Naive thymus-derived CD8-positive, alpha-beta T cell (primary cell): ENCODE measurements at places on chromosomes 2 and 18.

DNA sequence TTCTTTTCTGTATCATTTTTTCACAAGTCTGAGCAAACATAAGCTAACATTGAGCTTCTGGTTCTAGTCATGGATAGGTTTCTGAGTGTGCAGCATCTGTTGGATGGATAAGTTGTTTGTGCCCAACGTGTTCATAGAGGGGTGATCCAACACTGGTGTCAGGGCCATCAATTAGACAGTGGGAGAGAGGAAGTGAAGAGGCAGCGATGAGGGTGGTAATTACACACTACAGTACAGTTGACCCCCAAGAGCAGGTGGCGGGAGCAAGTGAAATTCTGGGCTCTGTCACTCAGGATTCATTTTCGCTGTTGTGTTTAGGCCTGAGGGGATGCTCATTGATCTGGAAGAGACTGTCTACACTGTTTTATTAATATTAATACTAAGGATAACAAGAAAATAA lies 180.0 kb upstream of the CXCR4 start:
- H3K27ac ChIP-seq, result no peak overlapping the region
- no peaks in the 10 kb centered on the region for H3K27me3 ChIP-seq
- H3K36me3 ChIP-seq, result no peaks in the 10 kb centered on the region
- DNase-seq, result no peak
- peaks cover 20% of the 10 kb centered on the region for H3K4me1 ChIP-seq

DNA sequence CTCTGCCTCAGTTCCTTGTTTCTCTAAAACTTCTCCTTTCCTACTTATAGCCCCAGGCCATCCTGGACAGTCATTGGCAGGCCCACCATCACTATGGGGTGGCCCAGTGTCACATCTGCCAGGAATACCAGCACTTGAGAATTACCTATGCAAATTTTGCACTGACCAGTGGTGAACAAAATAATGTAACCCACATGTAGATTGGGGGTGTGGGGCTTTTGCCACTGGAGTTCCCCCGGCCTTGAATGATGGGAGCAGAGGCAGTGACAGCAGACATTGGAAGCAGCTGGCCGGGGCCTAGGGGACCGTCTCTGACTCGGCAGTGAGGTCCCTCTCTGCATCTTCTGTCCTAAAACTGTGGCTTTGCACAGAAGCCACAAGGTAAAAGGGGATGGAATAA lies 24.9 kb upstream of the DNMT3A start:
- H3K27me3 ChIP-seq, result no peaks in the 10 kb centered on the region
- H3K4me3 ChIP-seq, result no peak overlapping the region
- no peak overlapping the region for H3K27ac ChIP-seq
- no peaks in the 10 kb centered on the region for H3K36me3 ChIP-seq

- H3K27me3 ChIP-seq, result no peaks in the 10 kb centered on the region
- no peaks in the 10 kb centered on the region for H3K36me3 ChIP-seq
- no peaks in the 10 kb centered on the region for H3K4me1 ChIP-seq
- no peak for DNase-seq
Observed at GRCh38 chr2:209505410-209505809, 81.6 kb downstream of the MAP2 start.

GRCh38 chr2:200244111-200244510 lies 62.4 kb upstream of the SPATS2L start:
- H3K4me1 ChIP-seq, result no peaks in the 10 kb centered on the region
- H3K36me3 ChIP-seq, result no peaks in the 10 kb centered on the region
- H3K27ac ChIP-seq, result no peak overlapping the region

- H3K4me3 ChIP-seq, result no peak overlapping the region
- H3K27ac ChIP-seq, result no peak overlapping the region
- H3K36me3 ChIP-seq, result no peaks in the 10 kb centered on the region
- no peaks in the 10 kb centered on the region for H3K27me3 ChIP-seq
Observed at GRCh38 chr2:83394134-83394904, 1064.8 kb downstream of the SUCLG1 start.

DNA sequence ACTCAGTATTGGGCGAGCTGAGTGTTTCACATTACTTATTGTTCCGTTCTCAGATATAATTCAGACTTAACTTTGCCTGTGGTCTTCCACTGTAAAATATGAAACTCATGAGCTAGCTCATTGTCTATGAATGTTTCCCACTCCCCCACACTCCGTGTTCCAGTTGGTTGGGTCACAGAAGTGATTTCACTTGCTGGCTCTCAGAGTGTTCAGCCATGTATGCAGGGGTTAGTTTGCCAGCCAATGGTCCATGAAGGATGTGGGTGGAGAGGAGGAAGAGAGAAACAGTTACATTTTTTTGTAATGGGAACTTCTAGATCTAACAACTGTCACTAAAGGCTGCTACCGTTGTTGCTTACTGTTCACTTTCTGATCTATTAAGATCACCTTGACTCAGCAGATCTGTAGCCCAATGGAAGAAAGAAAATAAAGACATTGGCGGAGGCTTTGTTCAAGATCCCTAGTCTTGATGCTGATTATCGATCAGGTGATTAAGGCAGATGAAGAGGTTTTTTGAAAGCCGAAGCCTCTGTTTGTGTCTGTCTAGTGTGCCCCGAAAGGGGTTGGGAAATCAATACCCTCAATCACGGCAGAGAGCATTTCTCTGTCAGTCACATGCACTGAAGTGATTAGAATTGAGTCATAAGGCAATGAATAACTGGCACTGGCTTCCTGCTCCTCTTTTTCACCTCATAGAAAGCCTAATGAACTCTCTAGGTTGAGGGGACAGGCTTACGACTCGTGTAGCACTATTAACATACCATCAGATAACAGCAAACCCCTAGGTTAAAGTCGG lies 279.7 kb upstream of the FIGN start:
- no peaks in the 10 kb centered on the region for H3K4me1 ChIP-seq
- no peak overlapping the region for H3K27ac ChIP-seq
- no peaks in the 10 kb centered on the region for H3K36me3 ChIP-seq
- DNase-seq, result no peak
- no peak overlapping the region for H3K4me3 ChIP-seq
- H3K27me3 ChIP-seq, result no peaks in the 10 kb centered on the region

DNA sequence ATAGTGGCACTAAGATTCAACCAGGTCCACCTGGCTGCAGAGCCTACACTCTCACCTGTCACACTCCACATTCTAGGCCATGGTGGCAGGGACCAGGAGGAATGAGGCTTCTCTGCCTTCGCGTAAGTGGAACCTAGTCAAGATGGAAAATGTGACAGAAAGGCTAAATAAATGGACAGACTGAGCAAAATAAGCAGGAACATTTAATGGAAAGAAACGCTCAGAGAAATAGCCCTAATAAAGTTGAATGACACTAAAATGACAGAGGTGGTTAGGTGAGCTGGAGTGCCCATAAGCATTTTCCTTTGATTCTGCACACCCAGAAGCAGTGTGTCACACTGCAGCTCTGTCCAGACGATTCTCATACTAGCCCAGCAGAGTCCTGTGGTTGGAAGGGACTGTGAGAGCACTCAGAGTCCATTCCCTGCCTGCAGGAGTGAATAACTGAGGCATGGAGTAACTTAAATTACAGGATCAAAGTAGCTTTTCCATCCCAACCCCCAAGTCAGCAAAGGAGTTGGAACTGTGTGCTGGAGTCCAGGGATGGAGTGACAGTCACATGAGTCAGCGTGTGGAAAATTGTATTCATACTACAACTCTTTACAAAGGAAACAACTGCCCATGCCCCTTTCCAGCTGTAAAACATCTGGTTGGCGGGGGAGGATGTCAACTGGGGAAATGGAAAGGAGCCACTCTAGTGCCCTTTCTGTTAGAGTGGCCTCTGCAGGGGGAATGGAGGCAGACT lies 105.4 kb upstream of the LGALSL start:
- peaks cover 18% of the 10 kb centered on the region for H3K36me3 ChIP-seq
- H3K27me3 ChIP-seq, result peaks cover 5% of the 10 kb centered on the region
- no peak overlapping the region for H3K27ac ChIP-seq
- DNase-seq, result no peak
- no peaks in the 10 kb centered on the region for H3K4me1 ChIP-seq
- no peak overlapping the region for H3K4me3 ChIP-seq

- H3K4me1 ChIP-seq, result peaks cover 2% of the 10 kb centered on the region
- H3K4me3 ChIP-seq, result no peak overlapping the region
- H3K27ac ChIP-seq, result no peak overlapping the region
- no peak for DNase-seq
Observed at GRCh38 chr2:77831898-77832297, 309.7 kb upstream of the LRRTM4 start.

DNA sequence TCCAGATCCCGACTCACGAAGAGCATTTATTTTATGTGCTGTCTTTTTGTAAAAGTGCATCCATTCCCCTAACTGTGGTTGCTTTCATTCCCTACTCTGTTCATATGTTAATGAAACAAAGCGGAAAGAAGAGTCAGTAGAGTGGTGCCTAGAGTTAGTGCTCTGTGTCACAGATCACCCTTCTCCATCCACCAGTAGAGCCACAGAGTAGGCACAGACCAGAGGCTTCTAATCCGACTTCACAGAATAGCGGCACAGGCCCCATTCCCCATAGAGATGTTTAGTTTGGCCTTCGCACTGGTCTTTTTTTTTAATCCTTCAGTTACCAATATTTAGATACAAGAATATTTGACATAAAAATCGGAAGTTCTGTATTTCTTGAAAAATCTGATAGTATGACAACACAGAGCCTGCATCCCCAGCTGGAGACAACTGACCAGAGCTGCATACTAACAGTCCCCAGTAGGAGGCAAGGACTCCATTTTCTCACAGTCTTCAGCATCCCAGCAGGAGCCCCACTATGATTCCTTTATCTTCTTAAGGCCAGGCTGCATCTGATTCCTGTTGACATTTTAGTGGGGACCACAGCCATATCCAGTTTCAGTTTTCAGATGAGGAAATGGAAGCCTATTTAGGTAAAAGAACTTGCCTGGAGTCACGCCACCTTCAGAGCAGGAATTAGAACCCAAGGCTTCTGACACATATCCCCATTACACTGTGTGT lies 7.0 kb downstream of the G6PC2 start:
- no peak overlapping the region for H3K4me3 ChIP-seq
- DNase-seq, result no peak
- no peaks in the 10 kb centered on the region for H3K36me3 ChIP-seq
- H3K27me3 ChIP-seq, result peaks cover 20% of the 10 kb centered on the region

DNA sequence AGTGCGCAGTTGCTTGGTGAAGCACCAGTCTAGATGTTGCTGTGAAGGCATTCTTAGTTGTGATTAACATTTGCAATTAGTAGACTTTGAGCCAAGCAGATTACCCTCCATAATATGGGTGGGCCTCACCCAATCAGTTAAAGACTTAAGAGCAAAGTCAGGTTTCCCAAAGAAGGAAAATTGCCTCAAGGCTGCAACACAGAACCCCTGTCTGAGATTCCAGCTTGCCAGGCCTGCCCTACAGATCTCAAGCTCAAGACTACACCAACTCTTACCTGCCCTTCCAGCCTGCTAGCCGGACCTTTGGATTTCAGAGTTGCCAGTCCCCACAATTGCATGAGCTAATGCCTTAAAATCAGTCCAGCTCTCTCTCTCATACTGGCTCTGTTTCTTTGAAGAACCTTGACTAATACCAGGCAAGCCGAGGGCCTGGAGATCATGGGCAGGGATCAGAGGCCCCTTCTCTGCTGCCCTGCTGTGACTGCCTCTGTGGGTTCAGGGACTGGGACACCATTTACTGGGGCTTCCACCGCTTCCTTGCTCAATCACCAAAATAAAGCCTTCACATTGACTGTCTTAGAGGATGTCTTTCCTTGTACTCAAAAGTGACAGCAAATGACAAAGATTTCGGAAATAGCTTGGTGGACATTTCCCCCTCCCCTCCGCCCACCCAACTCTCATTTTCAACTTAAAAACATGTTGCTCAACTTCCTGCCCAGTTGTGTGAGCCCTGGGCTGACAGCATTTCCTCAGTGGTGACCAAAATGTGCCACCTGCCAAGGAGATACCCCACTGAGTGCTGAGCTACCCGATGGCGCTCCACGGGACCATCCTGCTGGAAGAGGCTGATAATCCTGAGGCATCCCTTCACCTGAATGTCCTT lies 86.7 kb downstream of the GALNT14 start:
- no peak overlapping the region for H3K27ac ChIP-seq
- no peaks in the 10 kb centered on the region for H3K36me3 ChIP-seq
- H3K4me1 ChIP-seq, result no peaks in the 10 kb centered on the region
- H3K27me3 ChIP-seq, result no peaks in the 10 kb centered on the region
- H3K4me3 ChIP-seq, result no peak overlapping the region

DNA sequence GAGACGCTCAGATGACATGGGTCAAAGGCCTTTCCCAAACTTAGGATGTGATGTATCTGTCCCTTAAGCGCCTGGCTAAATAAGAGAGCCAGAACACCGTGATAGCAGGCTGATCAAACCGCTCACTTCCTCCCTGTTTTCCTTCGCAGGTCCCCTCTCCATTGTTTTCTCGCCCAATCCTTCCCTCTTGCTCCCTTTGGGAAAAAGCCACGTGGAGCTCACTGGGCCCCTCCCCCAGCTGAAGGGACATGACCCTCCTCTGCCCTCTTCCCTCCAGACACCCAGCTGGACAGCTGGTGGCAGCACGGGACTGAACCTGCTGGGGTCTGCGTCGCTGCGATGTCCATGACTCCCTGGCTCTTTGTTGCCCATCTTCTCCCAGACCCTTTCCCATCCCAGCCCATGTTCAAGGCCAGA lies 201.7 kb downstream of the TNS1 start:
- no peaks in the 10 kb centered on the region for H3K4me1 ChIP-seq
- no peak for DNase-seq
- no peaks in the 10 kb centered on the region for H3K36me3 ChIP-seq
- H3K4me3 ChIP-seq, result no peak overlapping the region
- H3K27me3 ChIP-seq, result no peaks in the 10 kb centered on the region
- H3K27ac ChIP-seq, result no peak overlapping the region

DNA sequence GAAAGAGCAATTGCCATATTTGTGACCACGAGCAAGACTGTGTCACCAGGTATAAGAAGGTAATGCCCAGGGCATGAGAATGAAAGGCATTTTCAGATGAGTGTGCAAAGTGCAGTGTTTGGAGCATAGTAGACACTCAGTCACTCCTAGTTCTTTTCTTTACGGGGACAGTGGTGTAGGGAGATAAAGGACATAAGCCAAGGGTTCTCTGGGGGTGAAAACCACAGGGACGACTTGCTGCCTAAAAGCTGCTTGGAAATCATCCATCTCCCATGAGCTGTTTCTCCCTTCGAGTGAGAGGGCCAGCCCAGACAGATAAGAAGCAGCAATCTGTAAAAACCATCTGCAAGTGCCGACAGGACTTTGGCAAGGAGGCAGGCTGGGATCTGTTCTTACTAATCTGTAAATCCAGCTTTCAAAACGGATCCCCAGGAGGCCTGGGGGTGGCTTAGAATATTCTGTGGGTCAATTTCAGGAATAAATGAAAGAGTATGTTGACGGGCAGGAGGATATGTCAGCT lies 221.6 kb downstream of the LPIN1 start:
- DNase-seq, result no peak
- no peaks in the 10 kb centered on the region for H3K4me1 ChIP-seq
- H3K36me3 ChIP-seq, result peaks cover 2% of the 10 kb centered on the region
- no peak overlapping the region for H3K4me3 ChIP-seq
- no peak overlapping the region for H3K27ac ChIP-seq

DNA sequence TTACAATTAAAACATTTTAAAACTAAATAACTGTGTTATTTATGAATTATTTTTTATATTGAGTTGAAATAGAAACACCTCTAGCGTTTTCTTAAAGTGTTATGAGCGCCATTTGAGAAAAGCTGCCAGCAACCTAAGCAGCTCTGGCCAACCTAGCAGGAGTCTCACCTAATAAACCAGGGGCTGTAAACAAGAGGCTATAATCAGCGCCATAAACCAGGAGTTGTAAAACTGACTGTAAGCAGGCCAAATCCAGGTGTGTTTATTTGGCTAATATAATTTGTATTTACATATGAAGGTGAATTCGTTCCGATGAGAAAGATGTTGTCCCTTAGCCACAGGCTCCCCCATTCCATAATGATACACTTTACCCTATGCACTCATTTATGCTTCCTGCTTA lies 34.7 kb downstream of the LRRTM1 start:
- no peak overlapping the region for H3K27ac ChIP-seq
- DNase-seq, result no peak
- H3K4me3 ChIP-seq, result no peak overlapping the region
- H3K36me3 ChIP-seq, result no peaks in the 10 kb centered on the region
- no peaks in the 10 kb centered on the region for H3K27me3 ChIP-seq
